ENCODE measurements at places on chromosomes 4 and X.

GRCh38 chr4:55372259-55372658, 23.5 kb upstream of the TMEM165 start:
- DNase-seq = no peak

GRCh38 chrX:147522981-147523380, 388.7 kb upstream of the FMR1 start:
- DNase-seq = no peak

DNA sequence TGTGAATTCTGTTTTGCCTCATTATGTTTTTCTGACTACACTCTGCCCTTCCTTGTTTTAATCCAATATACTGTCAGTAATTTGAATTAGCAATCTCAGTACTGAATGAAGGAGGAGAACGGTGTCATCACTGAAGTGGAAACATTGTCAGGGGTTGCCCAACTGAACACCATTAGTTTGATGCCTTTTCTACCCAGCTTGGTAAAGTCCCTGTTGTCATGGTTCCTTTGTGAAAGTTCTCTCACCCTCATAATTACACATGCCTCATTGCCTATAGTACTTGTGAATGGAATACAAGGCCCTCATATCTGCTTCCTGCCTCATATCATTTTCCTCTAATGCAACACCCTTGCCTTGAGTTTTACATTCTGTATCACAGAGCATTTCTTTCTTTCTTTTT, 76.9 kb downstream of the RRAGB start:
- no peak for DNase-seq

GRCh38 chr4:85642356-85643100, 167.6 kb downstream of the ARHGAP24 start:
- no peak for DNase-seq

DNA sequence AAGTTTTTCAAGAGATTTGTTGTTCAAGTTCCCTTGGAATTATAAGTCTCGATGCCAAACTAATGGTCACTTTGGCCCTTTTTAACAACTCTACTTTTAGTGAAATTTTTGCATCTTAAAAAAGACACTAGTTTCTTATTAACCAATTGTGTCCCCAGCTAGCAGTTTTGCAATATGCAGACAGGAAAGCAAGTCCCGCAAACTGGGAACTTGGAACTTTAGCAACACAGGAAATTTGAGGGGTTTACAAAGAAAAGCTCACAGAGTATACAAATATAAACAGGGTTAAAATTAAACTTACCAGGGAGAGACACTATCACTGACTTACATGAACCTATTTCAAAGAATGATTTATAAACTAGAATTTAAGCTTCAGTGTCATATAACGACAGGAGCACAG, 137.9 kb downstream of the ANK2 start:
- no peak for DNase-seq

DNA sequence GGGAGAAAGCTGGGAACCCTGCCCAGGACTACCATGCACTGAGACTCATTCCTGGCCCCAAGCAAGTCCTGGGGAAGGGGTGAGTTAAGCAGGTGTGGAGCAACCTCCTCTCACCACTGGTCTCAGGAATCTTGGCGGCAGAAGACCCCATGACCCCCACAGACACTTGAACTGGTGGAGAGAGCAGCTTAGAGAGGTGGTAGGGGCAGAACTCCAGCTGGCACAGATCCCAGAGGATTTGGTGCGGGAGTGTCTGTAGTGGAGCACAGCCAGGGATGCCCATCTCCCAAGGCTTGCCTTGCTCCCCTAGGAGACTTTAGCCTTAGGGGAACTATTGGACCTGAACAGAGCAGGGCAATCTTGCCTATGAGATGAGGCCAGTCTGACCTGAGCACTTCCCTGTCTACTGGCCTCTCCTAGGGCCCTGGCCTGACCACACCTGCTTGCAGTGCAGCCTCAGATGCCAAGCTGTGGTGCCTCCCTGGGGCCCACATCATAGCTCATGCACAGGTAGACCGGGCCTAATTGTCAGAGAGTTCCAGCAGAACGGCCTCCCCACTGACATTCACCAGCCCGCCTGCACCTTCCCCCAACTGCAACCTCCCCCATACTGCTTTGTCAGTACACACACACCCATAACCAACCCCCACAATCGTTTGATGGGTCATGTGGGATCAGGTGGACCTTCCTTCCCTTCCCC, 78.0 kb downstream of the NAA11 start:
- DNase-seq = no peak

- no peak for DNase-seq
Measured at GRCh38 chr4:78720994-78721677, 55.0 kb upstream of the BMP2K start.

DNA sequence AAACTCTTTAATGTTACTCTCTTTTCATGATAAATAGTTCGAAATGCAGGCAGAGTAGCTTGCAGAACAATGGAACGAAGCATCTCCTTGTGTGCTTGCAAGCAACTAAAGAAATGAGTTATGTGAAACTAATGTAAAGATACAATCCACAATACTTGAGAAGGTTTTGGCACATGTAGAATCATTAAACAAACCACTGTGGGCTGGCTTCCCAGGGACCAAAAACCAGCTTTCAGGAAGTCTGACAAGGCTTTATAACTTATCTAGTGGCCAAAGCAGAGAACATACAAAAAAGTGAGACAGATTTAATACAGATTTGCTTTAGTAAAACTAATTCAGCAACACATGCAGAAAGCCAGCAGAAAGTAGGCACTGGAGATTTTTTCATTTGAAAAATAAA, 1673.8 kb upstream of the AGA start:
- peak; percentile 7 for DNase-seq

- no peak for DNase-seq
Measured at GRCh38 chr4:81424816-81425755, 46.6 kb downstream of the RASGEF1B start.

DNA sequence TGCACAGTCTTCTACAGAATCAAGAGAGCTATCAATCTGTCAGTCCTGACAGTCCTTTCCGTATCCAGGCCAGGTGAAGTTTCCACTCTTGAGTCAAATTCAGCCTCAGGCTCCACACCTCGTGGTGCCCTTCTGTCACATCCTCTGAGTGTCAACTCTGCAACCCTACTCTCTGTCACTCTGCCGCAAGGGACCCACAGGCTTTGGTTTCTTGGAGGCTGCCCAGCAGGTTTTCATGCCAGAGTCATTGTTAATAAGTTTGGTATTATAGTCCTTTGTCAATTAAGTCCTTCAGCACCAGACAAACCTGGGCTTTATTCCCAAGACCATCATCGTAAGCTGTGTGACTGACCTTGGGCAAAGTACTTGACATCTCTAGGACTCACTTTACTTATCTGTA, 83.4 kb upstream of the KLHL13 start:
- no peak for DNase-seq

GRCh38 chr4:1381181-1381621, 25.0 kb downstream of the NKX1-1 start:
- no peak for DNase-seq

DNA sequence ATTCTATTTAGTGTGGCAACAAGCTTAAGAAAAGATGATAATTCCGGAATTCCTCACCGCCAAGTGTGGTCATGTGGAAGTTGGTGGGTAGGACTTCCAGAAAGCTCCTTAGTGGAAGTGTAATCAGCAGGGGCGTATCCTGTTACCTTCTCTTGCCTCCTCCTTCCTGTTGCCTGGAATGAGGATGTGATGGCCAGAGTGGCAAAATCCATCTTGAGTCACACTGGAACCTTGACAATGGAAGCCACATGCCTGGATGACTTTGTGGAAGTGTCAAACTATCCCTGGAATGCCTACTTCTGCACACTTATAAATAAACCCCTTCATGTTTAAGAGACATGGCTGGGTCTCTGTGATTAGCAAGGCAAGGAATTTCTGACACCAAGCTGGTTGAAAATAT, 191.0 kb downstream of the PRDM5 start:
- DNase-seq = peak; percentile 46

- no peak for DNase-seq
Measured at GRCh38 chr4:101411926-101412325, 64.6 kb upstream of the PPP3CA start.

- DNase-seq = no peak
Measured at GRCh38 chrX:132022198-132022966, 720 bp upstream of the STK26 start.

GRCh38 chr4:22573641-22574040, 57.8 kb upstream of the ADGRA3 start:
- no peak for DNase-seq

DNA sequence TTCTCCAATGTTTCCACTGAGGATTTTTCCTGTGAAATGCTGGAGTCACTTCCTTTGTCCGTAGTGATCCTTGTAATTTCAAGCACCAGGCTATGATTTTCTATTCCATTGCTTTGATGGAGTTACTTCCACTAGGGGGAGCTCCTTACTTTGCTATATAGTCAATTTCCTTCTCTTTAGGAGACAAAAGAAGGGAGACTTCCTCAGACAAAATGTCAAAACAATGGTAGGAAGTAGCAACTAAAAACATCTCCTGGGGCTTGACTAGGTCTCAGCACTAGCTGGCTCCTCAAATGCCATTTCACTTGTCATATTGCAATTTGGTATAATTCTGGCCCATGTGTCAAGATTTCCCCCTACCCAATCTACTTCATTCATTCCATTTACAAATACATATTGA, 24.1 kb downstream of the ZCCHC12 start:
- DNase-seq = peak; percentile 24

DNA sequence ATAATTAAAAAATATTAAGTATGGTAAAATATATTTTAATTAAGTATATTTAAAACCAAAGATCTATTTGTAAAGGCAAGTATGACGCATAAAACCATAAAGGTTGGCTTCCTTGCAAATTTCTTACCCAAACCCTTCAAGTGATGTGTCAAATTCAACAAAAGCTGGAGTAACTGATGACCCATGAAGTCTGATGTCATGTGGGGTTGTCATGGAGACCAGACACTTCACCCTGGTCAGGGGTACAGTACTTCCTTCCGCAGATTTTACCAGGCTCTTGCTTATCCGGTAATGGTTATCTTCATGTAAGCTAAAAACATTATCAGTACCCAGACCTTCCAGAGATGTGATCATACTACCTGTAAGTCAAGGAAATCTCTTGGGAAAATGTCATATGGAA, 170.1 kb downstream of the WDFY3 start:
- no peak for DNase-seq

GRCh38 chr4:25670991-25671390, 15.3 kb downstream of the SLC34A2 start:
- no peak for DNase-seq

GRCh38 chr4:76449362-76449767, 14.3 kb downstream of the SHROOM3 start:
- peak; percentile 50 for DNase-seq

- no peak for DNase-seq
Measured at GRCh38 chrX:20112022-20112774, 4.5 kb downstream of the MAP7D2 start.

DNA sequence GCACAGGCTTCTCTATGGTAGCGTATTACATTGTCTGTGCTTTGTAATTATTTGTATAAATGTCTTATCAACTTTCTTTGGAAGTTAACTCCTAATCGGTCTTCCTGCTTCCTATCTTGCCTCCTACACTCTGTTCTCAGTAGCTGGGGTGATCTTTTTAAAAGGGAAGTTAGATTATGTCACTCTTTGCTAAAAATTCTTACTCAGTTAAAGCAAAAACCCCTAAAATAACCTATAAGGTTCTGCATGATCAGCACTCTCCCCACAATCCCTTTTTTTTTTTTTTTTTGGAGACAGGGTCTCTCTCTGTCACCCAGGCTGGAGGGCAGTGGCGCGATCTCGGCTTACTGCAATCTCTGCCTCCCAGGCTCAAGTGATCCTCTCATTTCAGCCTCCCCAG, 2.6 kb upstream of the PRPS1 start:
- DNase-seq = no peak

DNA sequence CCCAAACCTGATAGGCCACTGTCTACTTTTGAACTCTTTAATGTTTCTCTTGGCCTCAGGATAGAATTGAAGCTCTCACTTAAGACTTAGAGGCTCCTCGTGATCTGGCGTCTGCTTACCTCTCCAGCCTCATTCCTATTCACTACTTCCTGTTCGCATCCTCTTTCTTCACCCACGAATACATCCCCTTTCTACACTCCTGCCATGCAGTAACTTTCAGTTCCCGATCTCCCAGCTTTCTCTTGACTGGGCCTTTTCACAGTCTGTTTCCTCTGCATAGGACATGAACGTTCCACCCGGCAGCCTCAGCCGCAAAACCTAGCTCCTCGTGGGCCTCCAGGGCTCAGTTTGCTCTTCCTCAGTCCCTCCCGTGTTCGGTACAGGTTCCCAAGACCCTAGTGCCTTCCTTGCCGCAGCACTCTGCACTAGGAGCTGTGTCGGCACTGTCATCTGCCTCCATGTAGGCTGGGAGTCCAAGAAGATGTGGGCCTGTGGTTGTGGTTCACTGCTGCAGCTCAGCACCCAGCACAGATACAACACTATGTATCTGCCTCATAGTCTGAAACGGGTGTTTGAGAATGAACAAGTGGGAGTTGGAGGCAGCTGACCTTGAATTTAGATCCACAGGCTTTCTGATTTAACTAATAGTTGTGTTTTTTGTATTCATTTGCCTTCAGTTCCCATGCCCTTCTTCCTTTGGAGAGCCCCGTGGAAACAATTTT, 15.8 kb downstream of the RPL39 start:
- no peak for DNase-seq

- no peak for DNase-seq
Measured at GRCh38 chr4:54696649-54697048, 38.9 kb downstream of the KIT start.

All from fibroblast of skin of abdomen (primary cell).